SK-N-MC (cell line): ENCODE measurements at places on chromosomes 1 and 21.
A peak's percentile ranks its signal among the peaks of the same experiment; 100 is the strongest.

- DNase-seq = no peak
These were observed 25.3 kb downstream of the IGSF21 start for GRCh38 chr1:18132711-18133541.

- peak; percentile 63 for DNase-seq
These were observed at the start of gene POFUT2 for GRCh38 chr21:45287438-45288391. TSS of gene POFUT2 (minus strand) at chr21:45287895. CDS start at chr21:45287871, 24 bp downstream.

- DNase-seq = no peak
These were observed 11.4 kb upstream of the MTARC1 start for GRCh38 chr1:220775240-220775853.

DNA sequence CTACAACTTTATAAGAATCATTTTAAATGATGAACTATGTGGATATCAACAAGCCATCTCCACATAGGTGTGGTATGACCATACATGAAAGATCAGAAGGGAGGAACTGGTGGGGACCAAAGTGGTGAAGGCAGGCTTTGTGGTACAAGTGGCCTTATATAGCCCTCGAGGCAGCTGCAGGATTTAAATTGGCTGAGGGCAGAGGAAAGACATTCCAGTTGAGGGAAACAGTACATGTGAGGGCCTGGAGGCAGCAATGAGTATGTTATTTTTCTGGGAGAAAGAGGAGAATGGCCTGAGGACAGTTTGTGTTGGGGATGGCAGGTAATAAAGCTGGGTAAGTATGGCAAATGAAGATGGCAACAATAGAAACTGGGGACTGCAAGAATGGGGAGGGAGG lies 17.1 kb downstream of the OSCP1 start:
- no peak for DNase-seq

- DNase-seq = no peak
These were observed 47.5 kb downstream of the KIF1B start for GRCh38 chr1:10257851-10258250.

- DNase-seq = no peak
These were observed 5.9 kb downstream of the CSTB start for GRCh38 chr21:43770066-43770655.

DNA sequence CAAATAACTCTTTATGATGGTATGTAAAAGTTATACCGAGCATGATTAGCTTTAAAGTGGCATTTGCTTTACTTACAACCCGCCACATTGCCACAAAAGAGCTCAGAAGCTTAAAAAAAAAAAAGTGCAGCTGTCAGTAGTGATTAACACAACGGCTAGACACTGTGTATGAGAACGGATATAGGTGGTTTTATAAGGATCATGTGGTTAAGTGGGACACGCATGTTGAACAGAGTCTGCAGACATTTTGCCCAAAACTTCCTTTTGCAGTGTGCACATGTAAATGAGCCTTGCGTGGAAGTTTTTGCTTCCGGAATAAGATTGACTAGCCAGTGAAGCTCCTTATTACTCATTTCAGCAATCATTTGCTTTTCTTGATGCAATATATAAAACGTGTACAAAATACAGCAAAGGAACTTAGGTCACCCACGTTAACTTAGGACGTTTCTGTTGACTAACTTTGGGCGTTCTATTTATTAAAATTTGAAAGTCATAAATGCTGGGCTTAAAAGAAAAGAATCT lies 58.7 kb upstream of the RGS1 start:
- peak; percentile 70 for DNase-seq

- DNase-seq = no peak
These were observed 49.1 kb upstream of the EPS8L3 start for GRCh38 chr1:109812691-109813393.

DNA sequence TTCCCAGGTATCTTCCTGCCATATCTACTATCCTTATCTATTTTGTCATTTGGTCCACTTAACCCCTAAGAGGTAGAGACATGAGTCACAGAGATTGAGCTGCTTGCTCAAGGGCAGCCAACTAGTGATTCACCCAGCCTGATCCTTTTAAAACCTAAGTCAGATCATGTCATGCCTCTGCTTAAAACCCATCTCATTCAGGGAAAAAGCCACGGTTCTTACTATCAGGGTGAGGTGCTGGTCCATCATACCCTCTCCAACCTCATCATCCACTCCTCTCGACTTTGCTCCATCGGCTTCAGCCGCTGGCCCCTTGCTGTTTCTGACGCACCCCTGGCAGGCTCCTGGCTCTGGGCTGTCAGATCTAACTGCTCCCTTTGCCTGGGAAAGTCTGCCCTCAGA lies 14.4 kb upstream of the PPP1R15B start:
- no peak for DNase-seq

- peak; percentile 8 for DNase-seq
These were observed 98.4 kb upstream of the USP25 start for GRCh38 chr21:15631342-15631741.

- DNase-seq = no peak
These were observed 14.3 kb downstream of the KPNA6 start for GRCh38 chr1:32122151-32122550.
